H9 (cell line): ENCODE measurements at places on chromosomes 5 and 9.

- DNase-seq = no peak
These were observed 25.2 kb downstream of the MAP3K1 start for GRCh38 chr5:56840597-56840996.

DNA sequence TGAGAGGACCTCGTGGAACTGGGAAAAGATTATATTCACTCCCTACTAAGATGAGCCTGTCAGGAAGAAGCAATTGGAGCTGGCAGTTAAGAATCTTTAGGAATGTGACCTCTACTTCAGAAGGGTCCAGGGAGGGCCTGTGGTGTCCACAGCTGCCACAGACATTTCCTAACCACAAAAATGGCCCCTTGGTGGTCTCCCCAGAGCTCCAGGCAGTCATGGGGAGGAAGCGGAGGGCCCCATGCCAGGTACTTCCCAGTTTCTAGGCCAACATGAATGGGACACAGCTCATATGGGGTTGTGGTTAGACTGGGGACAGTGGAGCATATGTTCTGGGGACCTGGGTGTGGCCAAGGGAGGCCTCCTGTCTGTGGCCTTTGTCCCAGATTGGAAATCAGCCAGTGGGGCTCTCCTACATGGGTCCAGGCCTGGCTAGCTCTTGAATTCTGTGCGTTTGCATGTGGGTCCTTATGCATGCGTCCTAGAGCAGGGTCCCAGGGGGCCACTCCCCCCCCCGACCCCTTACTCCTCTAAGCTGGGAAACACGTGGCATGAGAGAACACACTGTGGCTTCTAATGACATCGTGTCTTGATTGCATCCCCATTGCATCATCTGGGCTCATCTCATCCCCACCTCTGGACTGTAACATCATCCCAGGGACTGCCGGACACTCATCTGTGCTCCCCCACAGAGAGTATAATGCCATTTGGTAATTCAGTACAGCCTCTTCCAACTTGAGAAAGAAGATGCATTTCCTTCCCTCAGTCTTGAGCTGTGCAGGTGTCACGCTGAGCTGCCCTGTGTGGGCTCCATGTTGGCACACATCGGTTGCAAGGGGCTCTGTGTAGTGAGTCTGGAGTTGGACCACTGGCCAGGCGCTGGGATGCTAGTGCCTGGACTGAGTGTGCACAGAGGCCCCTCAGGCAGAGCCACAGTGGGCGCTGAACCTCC, 31.3 kb downstream of the IRF1 start:
- DNase-seq = no peak

DNA sequence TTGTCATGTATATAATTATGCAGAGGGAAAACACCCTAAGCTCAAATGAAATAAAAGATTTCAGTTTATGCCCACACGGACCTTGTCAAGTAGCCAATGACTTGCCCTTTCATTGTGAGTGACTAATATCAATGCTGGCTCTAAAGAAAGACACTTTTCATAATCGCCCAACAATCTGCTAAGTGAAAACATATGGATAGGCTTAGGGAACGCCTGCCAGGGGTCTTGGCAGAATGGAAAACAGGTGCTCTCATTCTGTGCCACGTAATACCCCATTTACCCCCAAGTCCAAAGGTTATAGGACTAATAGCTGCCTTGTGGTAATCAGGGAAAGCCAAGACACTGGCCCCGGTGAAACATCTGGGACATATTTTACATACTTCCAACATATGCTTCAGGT, 157.7 kb downstream of the SLF1 start:
- DNase-seq = no peak

GRCh38 chr9:137028263-137029057, 423 bp upstream of the ABCA2 start:
- peak; percentile 55 for DNase-seq

GRCh38 chr5:110012145-110012544, 322.4 kb downstream of the MAN2A1 start:
- no peak for DNase-seq
